CD4-positive, alpha-beta memory T cell (primary cell): ENCODE measurements at places on chromosomes 1 and 21. TPM values are rescaled to one million over a fixed set of nuclear protein-coding genes. Genes with fewer than 3 reads are reported as not detected.

The ANGPTL1 gene
- not detected for polyA plus RNA-seq

- no peaks in the 10 kb centered on the region for H3K27me3 ChIP-seq
- no peak for DNase-seq
- no peaks in the 10 kb centered on the region for H3K4me1 ChIP-seq
Measured at GRCh38 chr1:26582836-26583460, 53.4 kb downstream of the RPS6KA1 start.

The C1orf56 gene
- 1.4 TPM for polyA plus RNA-seq

The NEXN gene
- 0.31 TPM for polyA plus RNA-seq

GRCh38 chr21:36135391-36136102 lies 668 bp downstream of the CBR3 start:
- DNase-seq, result no peak
- H3K27me3 ChIP-seq, result no peaks in the 10 kb centered on the region
- H3K4me1 ChIP-seq, result peaks cover 25% of the 10 kb centered on the region
- no peaks in the 10 kb centered on the region for H3K36me3 ChIP-seq

- no peak overlapping the region for H3K4me3 ChIP-seq
- H3K27ac ChIP-seq, result no peak overlapping the region
- H3K36me3 ChIP-seq, result no peaks in the 10 kb centered on the region
Measured at GRCh38 chr1:60553730-60554129, 480.2 kb upstream of the C1orf87 start.

GRCh38 chr1:15507278-15507677 lies 16.7 kb downstream of the CASP9 start:
- no peak overlapping the region for H3K27ac ChIP-seq
- no peaks in the 10 kb centered on the region for H3K27me3 ChIP-seq
- H3K4me3 ChIP-seq, result no peak overlapping the region

DNA sequence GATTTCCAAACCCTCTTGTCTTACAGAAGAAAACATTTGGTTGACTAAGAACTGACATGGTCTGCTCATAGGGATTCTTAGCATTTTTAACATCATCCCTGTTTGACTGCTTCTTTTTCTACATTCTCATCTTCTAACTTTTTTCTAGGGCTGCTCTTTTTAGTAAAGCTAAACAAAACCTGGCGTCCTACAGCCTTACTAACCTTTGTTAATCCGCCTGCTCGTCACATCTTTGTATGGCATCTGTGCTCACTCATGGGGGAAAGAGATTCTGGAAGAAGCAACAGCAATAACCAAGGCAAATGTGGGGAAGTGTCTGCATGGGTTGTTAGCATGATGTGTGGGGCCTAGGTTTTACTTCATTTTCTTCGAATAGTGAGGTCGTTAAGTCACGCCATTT lies 92.0 kb downstream of the KIF1B start:
- no peaks in the 10 kb centered on the region for H3K27me3 ChIP-seq
- H3K36me3 ChIP-seq, result peaks cover 3% of the 10 kb centered on the region
- H3K4me1 ChIP-seq, result peaks cover 6% of the 10 kb centered on the region
- no peak overlapping the region for H3K4me3 ChIP-seq

DNA sequence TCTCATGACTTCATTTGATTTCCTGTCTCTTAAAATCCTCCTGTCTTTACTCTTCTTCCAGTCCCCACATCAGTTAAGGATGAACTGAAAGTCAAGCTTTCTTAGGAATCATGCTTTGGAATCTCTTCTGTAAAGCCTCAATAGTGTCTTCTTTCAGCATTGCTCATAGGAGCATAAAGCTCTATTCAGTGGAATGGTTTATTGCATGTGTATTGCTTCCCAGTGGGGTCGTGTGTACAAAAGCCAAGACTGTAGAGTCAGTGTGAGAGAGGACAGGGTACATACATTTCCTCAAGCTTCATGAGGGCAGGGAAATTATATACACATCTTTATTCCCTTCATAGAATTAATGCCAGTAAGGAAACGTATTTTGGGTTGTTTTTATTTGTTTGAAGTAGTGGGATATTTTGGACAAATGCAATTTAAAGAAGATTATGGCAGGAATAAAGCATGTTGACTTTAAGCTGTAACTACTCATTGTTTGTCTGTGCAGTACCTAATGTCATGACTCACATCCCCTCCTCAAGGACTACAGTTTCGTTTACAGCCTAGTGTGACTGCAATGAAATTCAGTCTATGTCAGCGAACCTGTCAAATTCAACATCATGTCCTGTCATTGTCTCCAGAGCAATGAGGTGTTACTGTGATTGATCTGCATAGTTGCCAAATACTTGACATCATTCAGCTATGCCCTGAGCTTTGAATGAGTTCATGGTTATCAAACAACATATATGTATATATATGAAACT lies 2164.2 kb downstream of the NCAM2 start:
- DNase-seq, result no peak
- H3K4me1 ChIP-seq, result no peaks in the 10 kb centered on the region
- H3K27ac ChIP-seq, result no peak overlapping the region
- H3K36me3 ChIP-seq, result no peaks in the 10 kb centered on the region

DNA sequence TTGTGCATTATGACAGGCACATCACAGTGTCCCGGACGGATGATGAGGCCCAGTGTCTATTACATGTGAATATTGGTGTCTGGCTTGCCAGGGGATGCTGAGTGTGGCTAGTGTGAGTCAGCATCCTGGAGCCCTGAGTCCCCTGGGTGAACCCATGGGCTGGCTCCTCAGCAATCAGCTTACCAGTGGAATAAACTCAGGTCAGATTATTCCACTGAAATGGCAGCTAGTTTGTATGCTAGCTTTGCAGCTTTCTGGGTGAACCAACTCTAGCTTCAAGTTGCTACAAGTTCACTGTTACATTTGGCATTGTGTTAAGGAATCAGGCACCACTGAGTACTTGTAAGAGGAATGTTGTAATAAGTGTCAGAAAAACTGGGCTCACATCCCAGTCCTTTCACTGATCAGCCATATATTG lies 23.9 kb upstream of the RPTN start:
- no peak overlapping the region for H3K27ac ChIP-seq
- H3K27me3 ChIP-seq, result no peaks in the 10 kb centered on the region
- H3K4me3 ChIP-seq, result no peak overlapping the region
- no peaks in the 10 kb centered on the region for H3K4me1 ChIP-seq
- no peak for DNase-seq

The KCNA2 gene
- polyA plus RNA-seq, result 1.0 TPM

The SNRPE gene
- 225 TPM for polyA plus RNA-seq

DNA sequence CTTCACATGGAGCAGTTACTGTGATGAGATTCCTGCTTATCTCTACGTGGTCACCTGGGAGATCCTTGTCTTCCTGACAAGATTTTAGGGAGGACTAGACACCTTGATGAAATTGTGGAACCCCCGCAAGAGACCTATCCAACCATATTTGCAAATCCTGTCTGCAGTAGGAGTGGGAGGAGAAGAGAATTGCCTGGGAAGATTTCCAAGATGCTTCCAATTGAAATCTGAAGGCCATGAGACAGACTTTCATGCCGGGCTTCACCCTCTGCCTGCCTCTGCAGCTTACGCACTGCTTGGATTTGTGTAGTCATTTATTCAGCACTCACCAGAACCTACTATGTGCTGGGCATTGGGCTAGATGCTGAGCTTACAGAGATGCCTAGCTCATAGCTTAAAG lies 106.6 kb downstream of the OMA1 start:
- H3K36me3 ChIP-seq, result no peaks in the 10 kb centered on the region
- H3K27me3 ChIP-seq, result no peaks in the 10 kb centered on the region
- H3K4me1 ChIP-seq, result no peaks in the 10 kb centered on the region
- no peak overlapping the region for H3K4me3 ChIP-seq
- no peak for DNase-seq
- H3K27ac ChIP-seq, result no peak overlapping the region

The ZRANB2 gene
- polyA plus RNA-seq, result 45.5 TPM

The RGS4 gene
- not detected for polyA plus RNA-seq

- no peaks in the 10 kb centered on the region for H3K27me3 ChIP-seq
- H3K36me3 ChIP-seq, result no peaks in the 10 kb centered on the region
- no peak overlapping the region for H3K4me3 ChIP-seq
Measured at GRCh38 chr21:34980423-34981115, 68.5 kb downstream of the RUNX1 start.

DNA sequence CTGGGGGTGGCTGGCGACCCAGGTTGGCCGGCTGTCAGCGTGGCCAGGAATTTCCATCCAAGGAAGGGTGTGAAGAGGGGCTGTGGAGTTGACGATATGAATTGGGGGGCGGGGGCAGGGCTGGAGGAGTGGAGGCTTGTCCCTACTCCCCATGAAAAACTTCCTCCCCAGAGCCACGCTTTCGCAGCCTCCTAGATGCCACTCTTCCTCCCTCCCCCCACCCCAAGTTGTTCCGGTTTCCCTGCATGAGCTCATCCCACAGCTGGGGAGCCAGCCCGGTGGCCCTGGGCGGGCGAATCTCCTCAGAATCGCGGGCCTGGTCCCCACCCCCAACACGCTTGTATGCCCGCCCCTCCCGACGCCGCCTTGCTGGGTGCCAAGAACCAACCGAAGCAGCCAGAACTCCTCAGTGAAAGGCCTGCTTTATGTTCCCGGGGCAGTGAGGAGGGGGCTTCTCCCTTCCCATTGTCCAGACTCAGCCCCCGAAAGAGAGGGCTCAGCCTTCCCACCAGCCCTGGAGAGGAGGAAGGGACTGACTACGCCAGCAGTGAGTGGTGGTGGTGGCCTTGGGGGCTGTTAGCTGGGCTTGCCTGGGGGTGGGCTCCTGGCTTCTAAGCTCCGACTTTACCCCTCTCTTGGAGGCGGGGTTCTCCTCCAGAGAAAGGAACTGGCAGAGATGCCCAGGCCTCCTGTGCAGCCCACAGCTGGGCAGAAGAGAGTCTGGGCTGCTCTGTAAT lies 1.8 kb upstream of the CSMD2 start:
- no peak for DNase-seq
- no peak overlapping the region for H3K4me3 ChIP-seq
- H3K4me1 ChIP-seq, result peaks cover 5% of the 10 kb centered on the region
- no peaks in the 10 kb centered on the region for H3K36me3 ChIP-seq
- no peak overlapping the region for H3K27ac ChIP-seq
